Breast epithelium (tissue), 4 donors: ENCODE measurements at places on chromosomes 5 and 9. TPM values are rescaled to one million over a fixed set of nuclear protein-coding genes. Genes with fewer than 3 reads are reported as not detected.

The ENG gene
- 50.8 TPM for total RNA-seq

The DCTN3 gene
- 114 TPM for total RNA-seq

The CACFD1 gene
- 19.5 TPM for total RNA-seq

DNA sequence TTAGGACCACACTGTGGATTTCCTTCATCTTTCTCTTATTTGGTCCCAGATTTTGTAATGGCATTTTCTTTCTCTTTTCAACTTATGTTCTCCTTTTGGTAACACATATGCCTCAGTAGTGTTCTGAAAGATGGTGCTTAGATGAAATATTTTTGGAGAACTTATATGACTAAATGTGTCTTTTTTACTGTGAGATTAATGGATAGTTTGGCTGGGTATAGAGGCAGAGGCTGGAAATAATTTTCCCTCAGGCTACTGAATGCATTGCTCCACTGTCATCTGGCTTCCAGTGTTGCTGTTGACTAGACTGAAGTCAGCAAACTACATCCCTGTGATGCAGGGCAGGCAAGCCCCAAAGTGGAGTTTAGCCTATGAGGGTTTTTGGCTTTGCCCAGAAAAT lies 450.9 kb downstream of the DMAC1 start:
- DNase-seq: no peak

GRCh38 chr9:113776194-113776593 lies 99.9 kb upstream of the ZNF618 start:
- no peak for DNase-seq

GRCh38 chr5:34692786-34693185 lies 36.7 kb downstream of the RAI14 start:
- no peak for DNase-seq

- no peak for DNase-seq
These were observed 59.7 kb downstream of the OSMR start for GRCh38 chr5:38905516-38905915.

GRCh38 chr5:164234321-164234720 lies 728.9 kb downstream of the MAT2B start:
- no peak for DNase-seq

GRCh38 chr5:180291234-180291940 lies 496 bp downstream of the MAPK9 start:
- no peak for DNase-seq

The ZNF300 gene
- 8.8 TPM for total RNA-seq

DNA sequence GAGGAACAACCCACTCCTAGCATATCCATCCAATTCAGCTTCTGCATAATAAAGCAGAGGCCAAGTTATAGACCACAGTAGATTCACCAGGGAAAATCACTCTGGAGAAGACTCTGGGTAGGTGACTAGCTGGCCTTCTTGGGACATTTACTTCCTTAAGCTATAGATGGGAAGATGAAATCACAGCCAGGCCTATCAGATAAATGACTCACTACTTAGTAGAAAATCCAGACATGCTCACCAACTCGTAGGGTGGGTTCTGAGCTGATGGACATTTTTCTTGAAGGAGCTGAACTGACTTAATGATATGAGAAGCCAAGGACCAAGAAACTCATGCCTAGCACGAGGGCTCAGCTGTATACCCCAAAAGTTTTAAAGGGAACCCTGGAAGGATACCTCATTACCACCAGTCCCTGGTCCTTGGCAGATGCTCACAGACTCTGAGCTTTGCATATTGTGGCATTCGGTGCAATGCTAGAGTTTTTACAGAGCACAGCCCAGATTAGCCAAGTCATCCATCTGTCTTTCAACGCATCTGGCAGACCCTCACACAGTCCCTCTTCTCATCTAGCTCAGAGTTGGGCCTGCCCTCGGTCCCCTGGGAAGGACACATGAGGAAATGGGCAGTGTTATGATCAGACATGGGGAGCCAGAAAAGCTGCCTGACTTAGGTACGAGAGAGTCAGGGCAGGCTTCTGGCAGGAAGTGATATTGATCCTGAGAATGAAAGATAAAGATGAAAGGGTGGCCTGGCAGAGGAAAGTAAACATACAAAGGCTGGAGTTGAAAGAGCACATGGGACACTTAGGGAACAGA lies 15.0 kb downstream of the ACSL6 start:
- DNase-seq: no peak

DNA sequence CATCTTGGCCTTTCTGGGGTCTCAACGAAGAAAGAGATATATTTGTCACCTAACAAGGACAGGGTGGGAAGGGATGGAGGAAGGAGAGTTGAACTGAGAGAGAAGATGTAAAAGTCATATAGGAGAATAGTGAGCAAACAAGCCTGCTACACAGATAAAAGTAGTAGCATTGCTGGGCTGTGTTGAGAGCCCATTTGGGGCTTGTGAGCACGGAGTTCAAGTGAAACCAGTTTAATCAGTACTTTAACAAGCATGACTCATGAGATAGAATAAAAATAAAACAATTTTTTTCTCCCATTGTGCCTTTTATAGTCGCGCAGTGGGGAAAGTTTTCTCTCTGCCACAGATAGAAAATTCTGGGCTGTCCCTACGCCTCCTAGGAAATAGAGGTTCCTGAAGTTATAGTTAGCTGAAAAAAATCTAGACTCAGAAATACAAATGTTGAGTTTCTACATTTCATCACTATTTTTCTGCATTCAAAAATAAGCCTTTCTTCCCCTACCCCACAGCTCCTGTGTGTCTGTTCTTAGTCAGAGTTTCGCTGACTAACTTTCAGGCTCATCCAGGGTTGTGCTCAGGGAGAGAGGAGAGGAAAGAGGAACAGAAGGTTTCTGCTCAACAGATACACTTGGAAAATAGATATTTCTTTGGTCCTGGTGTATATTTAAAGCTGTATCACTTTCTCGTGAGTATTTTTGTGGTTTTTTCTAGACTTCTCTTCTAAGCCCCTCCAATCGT lies 395.8 kb upstream of the ADAMTSL1 start:
- no peak for DNase-seq

The NPR3 gene
- 44.2 TPM for total RNA-seq

- DNase-seq: no peak
These were observed 81.6 kb downstream of the IRX2 start for GRCh38 chr5:2669913-2670312.
